GM04503 (cell line): ENCODE measurements at places on chromosomes 6 and 20.

- DNase-seq, result peak; percentile 87
Measured at GRCh38 chr6:106870069-106870468, 104.5 kb downstream of the CD24 start.

DNA sequence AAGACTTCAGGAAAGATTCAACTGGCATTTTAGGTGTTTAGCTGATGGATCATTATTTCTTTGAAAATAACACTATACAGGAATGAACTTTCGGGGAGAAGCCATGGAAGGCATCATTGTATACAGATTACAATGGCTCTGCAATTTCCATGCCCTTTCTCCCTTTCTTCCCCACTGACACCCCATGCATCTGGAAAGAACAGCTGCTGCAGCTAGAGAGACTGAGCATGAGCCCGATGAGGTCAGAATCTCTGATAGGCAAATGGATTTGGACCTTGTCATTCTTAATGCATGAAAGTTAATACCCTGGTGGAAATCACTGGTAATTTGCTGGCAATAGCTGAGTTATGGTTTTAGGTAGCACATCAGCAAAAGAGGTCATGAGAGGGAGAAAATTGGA lies 54.8 kb downstream of the BTBD3 start:
- no peak for DNase-seq

GRCh38 chr6:144285548-144285797 lies 338 bp downstream of the UTRN start:
- DNase-seq, result no peak

DNA sequence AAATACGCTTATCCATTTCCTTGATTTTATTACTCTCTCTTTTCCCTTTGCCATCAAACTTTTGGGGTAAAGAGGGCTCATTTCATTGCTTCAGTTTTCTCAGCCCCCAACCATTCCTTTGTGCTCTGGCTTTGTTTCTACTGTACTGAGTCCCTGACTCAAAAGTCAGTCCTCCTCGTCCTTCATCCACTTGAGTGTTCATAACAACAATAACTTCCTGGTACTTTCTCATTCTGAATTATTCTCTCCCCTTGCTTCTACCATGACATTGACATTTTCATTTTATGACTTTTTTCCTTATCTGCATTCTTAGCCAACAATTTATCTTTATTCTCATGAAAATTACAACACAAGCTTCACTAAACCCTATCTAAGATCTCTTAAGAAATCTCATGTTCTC lies 911 bp downstream of the ENPP3 start:
- DNase-seq, result no peak

DNA sequence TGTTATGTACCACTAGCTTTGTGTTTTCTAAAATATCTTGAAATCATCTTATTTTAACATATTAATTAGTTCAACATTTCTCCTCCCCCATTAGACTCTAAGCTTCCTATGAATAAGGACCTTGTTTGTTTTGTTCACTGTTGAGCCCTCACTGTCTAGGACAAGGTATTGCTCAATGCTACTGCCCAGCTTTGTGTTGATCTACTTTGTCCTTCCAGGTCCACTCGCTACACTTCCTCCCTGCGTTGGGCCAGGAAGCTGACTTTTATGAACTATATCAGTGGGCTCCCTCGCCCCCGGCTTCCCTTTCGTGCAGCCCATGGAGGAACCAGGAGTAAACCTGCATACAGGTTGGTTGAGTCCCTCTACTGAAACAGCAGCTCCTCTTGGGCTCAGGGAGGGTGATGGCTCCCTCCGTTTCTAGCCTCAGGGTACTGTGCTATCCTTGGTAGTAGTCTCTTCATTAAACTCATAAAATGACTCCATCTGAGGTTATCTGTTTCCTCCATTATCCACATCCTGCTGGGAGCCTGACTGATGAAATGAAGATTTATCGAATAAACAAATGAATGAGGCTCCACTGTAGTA lies 272.5 kb downstream of the CLIC5 start:
- no peak for DNase-seq

DNA sequence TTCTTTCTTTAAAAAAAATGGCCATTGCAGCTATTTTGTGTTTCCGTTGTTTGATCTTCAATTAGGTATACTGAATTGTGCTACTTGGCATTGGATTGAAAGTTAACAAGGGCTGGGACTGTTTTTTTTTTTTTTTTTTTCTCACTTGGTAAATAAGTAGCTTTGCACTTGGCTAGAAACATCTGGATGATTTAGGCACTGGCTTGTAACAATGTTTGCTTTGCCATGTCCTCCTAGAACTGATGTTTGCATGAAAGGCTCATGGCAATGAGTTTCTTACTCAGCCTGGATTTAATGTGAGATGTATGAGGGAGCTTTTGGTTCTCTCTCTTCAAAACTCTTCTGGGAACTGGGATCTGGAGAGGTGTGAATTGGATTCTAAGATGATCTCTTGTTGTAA lies 414.1 kb downstream of the CDH26 start:
- no peak for DNase-seq

DNA sequence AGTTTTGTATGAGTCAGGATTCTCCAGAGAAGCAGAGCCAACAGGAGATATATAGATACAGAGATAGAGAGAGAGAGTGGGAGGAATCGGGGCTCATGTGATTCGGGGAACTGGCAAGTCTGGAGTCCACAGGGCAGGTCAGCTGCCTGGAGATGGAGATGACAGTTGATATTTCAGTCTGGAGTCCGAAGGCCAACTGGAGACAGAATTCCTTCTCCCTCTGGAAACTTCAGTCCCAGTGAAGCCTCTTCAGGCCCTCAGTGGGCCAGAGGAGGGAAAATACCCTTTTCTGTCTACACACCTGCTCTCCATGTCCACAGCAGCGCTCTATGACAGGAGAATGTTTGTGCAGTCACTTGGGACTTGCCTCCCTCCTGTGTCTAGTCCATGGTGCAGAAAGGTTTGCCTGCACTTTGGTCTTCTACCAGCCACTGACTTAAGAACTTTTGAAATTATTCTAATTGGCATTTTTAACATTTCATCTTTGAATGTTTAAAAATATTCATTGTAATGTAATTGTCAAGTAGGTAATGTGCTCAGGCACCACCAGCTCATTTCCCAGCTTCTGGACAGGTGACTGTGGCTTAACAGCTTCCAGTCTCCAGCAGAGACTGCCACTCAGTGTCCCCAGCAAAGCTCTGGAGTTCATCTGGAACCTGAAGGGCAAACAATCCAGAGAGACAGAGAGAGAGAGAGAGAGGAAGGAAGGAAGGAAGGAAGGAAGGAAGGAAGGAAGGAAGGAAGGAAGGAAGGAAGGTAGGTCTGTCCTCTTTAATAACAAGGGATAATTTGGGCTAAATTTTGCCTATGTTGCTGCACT lies 43.8 kb upstream of the AFDN start:
- no peak for DNase-seq

DNA sequence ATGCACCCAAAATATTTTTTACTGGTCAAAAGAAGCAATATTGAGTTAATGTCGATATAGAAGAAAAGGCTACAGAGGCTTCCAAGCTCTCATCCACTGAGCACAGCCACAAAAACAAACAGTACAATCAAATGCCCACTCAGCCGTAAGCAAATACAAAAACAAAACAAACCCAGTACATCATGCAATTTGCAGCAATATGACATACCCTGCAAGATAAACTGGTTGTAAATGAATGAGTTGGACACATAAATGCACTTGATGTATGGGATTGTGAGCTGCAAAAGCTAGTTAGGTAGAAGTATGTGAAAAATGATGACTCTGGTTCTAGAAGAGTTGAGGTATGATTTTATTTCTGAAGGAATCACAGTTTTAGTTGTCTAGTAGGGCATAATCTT lies 83.9 kb downstream of the SESN1 start:
- no peak for DNase-seq

DNA sequence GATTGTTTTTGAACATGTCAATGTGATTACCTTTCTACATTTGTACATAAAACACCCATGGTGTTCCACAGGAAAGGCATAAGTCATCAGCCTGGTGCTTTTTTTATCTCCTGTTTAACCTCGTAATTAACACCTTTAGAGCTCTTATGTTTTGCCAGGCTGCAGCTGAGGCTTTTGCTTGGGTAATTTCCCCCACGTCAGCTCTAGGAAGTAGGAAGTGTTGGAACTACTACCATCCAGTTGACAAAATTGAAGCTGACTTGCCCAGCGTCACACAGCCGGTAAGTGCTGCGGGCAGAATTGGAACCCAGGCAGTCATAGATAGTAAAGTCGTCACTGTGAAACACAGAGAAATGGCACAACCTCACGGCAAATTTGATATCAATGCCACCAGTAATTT lies 86.6 kb upstream of the BMP2 start:
- no peak for DNase-seq

DNA sequence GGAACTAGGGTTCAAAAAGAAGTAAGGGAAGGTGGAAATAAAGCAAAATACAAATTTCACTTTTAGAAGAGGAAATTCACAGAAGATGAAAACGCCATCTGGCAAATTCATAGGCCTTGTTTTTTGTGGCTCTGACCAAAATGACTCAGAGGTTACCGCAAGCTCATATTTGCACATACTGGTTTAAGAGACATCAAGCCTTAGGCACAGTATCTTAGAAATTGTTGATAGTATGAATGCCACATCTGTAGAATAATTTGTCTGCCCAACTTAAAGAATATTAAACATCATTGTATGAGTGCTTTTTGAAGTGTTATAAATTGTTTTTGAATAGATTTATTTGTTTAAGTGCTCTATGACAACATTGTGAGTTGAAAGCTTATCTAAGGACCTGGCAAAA lies 10.6 kb downstream of the TAAR1 start:
- DNase-seq, result peak; percentile 2

GRCh38 chr6:156832231-156832647 lies 55.1 kb downstream of the ARID1B start:
- no peak for DNase-seq

GRCh38 chr6:135192256-135193174 lies 11.4 kb downstream of the MYB start:
- no peak for DNase-seq

GRCh38 chr6:40419946-40420728 lies 167.0 kb downstream of the LRFN2 start:
- no peak for DNase-seq

GRCh38 chr6:42339991-42340401 lies 111.7 kb downstream of the TRERF1 start:
- no peak for DNase-seq

DNA sequence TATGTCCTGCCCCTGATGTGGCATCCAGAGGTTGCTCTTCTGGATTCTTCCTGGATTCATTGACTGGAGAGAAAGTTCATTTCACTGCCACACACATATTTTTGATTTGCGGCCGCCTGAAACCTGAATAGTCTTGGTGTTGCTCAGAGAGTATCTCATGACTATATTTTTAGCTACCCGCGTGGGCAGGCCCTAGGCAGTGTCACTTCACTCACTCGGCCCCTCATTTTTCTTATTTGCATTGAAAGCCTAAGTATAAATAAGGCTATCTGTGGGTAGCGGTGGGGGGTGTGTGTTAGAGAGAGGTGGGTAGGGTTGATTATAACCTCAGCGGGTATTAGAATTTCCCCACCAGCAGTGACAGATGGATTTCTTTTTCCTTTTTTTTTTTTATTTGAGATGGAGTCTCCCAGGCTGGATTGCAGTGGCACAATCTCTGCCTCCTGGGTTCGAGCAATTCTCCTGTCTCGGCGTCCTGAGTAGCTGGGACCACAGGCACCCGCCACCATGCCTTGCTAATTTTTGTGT lies 113.5 kb downstream of the JARID2 start:
- no peak for DNase-seq

DNA sequence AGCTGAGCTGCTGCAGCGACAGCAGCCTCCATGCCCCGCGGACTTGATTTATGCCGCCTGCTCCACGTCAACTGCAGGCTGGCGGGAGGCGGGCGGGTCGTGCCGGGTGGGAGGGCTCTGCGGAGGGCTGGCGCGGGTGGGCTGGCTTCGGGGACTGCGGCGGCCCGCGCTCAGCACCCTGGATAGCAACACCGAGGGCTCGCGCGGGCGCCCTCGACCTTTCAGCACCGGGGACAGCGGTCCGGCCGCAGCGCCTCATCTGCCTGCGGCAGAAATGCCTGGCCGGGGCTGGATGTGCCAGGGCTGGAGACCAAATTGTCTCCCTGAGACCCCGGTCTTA lies 792 bp downstream of the SNAP25 start:
- DNase-seq, result no peak

DNA sequence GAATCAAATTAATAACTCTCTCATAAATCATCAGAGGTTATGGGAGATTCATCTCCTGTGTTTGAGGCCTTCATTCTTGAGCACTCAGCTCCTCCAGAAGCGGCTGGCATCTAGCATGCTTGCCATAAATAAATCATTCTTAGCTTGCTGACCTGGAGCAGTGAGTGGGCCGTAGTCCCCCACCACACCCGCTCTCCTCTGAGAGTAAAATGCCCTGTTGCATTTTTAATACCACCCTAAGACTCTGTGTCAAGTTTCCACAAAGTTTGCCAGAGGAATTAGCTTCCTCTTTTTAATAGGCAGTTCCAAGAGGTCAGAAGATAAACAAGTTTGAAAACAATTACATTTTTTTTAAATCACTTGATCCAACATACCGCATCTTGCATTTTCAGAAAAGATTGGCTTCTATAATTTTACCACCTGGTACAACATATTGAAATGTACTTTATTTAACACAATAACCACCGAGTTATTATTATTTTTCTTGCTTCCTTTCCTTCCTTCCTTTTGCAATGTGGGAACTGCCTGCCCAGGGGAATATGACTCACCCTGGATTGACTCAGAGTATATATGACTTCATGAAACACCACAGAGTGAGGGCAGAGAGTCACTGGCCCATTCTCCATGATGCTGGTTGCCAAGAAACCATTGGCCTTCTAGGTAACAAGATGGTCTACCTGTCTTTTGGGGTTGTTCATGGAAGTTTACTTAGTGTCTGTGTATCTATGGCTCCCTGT lies 29.4 kb upstream of the CLIC5 start:
- DNase-seq, result peak; percentile 37

DNA sequence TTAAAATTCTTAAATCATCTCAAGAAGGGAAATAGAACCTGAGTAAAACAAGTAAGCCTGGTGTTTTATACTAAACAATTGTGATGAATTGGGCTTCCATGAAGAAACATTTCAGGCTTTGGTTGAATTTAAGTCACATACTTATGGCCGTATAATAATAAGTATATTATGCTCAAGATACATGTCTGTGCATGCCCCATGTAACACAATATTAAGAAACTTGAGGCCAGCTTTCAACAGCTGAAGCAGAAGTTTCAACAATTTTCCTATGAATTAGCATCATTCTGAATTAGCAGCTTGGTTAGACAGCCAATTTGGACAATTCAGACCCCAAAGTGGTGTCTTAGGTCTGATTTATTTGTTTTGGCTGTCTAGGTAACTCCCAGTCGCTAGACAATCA lies 243.7 kb downstream of the MYLK4 start:
- no peak for DNase-seq
